ENCODE measurements at places on chromosomes 3 and 15.

DNA sequence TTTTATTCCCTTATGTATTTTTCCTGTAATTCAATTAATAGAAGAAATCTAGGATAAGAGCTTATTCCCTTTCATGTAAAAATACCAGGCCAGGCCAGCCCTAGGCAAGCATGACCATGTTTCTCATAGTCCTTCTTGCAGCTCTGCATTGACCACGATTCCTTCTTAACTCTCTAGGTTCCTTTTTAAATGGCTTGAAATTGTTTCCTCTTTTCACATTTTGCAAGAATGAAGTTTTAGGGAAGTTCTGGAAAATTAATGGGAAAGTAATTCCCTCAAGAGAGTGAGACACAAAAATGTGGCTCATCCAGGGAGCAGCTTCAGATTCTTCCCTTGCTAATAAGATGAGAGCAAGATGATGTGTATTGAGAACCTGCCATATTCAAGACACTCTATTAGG, 116.5 kb upstream of the FGF7 start:
- DNase-seq = no peak

DNA sequence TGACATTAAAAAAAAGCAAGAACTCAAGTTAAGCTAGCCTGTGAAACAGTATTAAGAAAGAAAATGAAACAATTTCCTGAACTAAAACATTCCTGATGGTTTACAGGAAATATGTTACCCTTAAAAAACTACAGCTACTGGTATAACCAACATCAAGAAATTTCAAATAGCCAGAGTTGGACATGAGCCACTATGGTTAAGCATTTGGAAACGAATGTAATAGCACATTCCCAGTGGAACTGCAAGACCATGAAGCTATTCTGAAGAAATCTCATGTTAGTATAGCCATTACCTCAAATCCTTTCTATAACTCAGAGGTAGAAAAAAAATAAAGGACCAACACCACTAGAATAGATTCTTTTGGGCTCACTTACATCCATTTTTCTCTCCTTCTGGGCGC, 30.2 kb downstream of the CPNE4 start:
- no peak for DNase-seq

DNA sequence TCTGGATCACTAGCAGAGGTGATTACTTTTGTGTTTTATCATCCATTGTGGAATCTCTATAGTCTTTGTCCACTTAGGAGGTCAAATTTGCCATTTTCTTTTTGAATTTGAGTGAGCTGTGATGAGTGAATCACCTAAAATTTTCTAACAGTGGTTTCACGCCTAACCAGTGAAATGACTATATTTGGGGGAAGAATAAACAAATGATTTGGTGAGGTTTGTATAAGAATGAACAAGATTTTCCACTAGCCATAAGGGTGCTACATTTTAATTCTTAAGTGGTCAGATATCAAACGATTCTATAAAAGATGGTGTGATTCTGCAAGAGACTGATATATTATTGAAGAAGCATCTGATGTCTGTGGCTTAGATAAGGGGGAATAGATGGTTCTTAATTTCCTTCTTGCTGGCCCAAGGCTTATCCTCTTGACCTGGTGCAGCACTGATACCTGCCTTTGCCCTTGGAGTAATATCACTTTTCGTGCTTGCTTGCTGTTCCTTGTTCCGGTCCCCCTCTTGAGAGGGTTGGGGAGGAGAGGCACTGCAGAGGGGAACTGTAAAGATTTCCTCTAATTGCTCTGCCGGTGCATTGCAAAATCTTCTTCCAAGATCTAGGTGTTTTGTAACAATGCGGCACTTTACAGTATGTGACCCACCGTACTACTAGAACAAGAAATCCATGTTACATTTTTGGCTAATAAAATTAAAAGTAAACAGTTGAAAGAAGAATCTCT, 14.5 kb downstream of the C3orf20 start:
- no peak for DNase-seq

- DNase-seq = no peak
Measured at GRCh38 chr3:53190659-53191058, 29.6 kb downstream of the PRKCD start.

DNA sequence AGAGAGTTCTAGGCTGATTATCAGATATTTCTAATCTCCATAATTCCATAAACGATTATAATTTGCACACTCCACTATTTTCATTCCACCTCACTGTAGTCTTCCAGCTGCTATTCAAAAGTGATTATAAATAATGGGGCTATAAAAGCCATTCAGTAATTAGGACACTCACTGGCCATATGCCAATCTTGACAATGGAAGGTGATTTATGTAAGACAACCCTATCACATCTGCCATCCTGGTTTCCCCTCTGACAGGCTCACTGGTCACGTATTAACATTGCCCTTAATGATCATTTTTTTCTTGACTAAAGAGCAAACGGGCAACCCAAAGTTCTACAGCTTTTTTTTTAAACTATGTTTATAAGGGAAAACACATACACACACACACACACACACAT, 402.4 kb downstream of the MAGI1 start:
- no peak for DNase-seq
